ENCODE measurements at places on chromosomes 2 and 18.

- no peak for DNase-seq
Observed at GRCh38 chr2:30866974-30867373, 59.7 kb upstream of the CAPN13 start.

DNA sequence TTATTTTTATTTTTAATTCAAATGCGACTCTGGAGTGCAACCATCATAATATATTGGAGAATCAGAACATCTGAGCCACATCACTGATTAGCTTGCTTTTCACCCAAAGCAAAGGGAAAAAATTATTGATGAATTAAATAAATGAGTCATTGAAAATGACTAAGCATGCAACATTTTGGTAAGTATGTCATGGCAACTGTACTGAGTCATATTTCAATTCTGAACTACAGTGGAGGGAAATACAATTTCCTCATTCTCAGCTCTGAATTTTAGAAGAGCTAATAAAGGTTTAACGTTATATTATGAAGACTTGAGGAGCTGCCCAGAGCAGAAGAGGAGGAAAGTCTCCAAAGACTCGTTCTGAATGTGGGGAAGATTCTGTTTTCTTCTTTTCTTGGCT, 89.6 kb upstream of the CCDC68 start:
- DNase-seq = no peak

GRCh38 chr2:68837164-68837860, 33.9 kb downstream of the BMP10 start:
- DNase-seq = no peak

- no peak for DNase-seq
Observed at GRCh38 chr2:37856101-37856751, 68.9 kb upstream of the RMDN2 start.

GRCh38 chr2:195610717-195611116, 46.3 kb upstream of the SLC39A10 start:
- DNase-seq = no peak

GRCh38 chr2:139617747-139618146, 837.6 kb upstream of the NXPH2 start:
- no peak for DNase-seq

GRCh38 chr2:85548608-85548900, 9.6 kb downstream of the MAT2A start:
- DNase-seq = no peak

DNA sequence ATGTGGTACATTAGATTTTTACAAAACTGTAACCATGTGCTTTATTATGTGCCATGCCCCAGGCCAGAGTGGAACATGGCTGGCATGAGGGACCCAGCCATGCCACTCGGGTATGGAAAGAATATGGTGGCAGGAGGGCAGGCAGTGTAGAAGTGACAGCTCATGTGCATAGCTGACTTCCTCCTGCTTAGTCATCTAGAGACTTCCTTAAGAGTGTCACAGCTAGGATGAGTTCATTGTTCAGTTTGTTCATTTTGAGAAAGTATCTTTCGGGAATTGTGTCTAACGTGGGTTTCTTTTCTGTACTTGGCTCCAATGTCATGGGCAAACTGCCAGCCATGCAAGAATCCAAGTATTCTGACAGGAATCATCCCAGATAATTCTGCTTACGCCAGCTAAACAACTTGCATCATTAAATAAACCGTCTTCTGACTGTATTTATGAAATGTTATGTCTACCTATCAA, 94.3 kb upstream of the ITGB6 start:
- DNase-seq = no peak

DNA sequence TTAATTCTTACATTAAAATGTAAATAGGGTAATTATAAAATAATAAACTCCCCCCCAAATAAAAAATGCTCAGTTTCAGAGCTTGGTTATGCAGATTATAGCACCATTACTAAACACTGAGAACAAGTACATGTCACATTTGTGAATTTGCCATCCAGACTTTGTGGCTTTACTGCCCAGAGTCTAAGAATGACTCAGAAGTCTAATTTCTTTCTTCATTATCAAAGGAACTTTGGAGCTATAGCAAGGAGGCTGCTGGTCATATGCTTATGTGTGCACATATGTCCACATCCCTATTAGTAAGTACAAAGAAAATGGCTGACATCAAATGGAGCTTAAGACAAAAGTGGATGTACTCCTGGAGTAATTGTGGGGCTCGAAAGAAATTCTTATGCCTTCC, 248.5 kb upstream of the SESTD1 start:
- DNase-seq = no peak

GRCh38 chr2:219475697-219476651, 22.7 kb upstream of the GMPPA start:
- DNase-seq = peak; percentile 8

- DNase-seq = no peak
Observed at GRCh38 chr18:79753391-79753851, 44.3 kb upstream of the KCNG2 start.

DNA sequence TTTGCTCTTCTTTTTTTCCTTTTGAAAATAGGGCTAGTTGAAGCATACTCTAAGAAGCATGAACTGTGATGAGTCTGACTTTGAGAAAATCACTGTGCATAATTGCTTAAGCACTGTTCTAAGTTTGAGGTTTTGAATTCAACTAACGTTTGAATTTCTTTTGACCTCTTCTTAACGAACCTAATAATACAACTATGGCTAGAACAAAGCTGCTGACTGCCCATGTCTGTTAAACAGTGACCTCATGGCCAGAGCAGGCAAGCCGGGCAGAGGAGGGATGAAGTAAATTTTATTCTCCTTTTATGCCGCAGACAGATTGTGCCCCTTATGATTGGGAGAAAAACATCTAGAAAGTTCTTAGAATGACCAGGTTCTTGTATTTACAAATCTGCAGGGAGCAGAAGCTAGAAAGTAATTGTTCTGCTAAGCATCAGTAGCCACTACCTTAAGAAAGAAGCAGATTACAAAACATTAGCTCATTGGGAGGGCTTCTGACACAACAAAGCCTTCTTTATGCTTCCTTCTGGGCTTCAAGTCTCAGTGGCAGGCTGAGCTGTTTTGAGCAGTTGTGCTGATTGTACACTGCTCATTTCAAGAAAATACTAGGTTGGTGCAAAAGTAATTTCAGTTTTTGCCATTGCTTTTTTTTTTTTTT, 97.8 kb upstream of the RASGRP3 start:
- DNase-seq = no peak

- DNase-seq = no peak
Observed at GRCh38 chr2:85952196-85952734, 63.5 kb upstream of the ST3GAL5 start.

GRCh38 chr2:39124746-39125057, 3.9 kb upstream of the SOS1 start:
- DNase-seq = peak; percentile 64

Measured in NCI-H748 treated with DMSO at 0.1 percent for 48 hours (cell line).